ENCODE measurements at places on chromosomes 7 and 10.

- DNase-seq, result no peak
Measured at GRCh38 chr10:80196950-80197315, 8.4 kb downstream of the ANXA11 start.

GRCh38 chr10:95282107-95282506, 8.7 kb downstream of the PDLIM1 start:
- no peak for DNase-seq

DNA sequence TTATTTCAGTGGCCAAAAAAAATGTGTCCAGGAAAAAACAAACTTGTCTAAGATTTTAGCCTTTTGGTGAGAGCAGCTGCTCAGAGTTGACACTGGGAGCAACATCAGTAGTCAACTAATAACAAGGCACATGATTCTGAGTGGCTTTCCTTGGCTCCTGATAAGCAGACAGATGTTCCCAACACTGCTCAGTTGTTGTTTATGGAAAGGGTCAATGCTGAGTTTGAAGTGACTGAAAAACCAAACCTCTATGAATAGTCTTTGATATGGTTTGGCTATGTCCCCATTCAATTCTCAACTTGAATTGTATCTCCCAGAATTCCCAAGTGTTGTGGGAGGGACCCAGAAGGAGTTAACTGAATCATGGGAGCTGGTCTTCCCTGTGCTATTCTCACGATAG, 12.3 kb downstream of the DYDC1 start:
- no peak for DNase-seq

- no peak for DNase-seq
Measured at GRCh38 chr10:132324186-132324585, 7.8 kb upstream of the LRRC27 start.

DNA sequence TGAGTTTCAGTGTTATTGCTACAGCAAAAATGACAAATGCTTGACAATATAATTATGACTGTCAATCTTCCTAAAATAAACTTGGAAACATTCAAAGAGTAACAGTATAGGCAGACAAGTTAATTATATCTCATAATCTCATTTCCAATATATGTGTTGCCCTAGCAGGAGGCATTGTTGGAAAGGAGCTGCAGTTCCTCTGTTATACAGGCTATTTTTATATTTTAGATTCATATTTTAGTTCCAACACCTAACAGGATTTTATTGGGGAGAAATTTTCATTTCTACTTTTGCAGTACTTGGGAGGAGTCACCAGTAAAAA, 19.3 kb downstream of the VOPP1 start:
- no peak for DNase-seq

DNA sequence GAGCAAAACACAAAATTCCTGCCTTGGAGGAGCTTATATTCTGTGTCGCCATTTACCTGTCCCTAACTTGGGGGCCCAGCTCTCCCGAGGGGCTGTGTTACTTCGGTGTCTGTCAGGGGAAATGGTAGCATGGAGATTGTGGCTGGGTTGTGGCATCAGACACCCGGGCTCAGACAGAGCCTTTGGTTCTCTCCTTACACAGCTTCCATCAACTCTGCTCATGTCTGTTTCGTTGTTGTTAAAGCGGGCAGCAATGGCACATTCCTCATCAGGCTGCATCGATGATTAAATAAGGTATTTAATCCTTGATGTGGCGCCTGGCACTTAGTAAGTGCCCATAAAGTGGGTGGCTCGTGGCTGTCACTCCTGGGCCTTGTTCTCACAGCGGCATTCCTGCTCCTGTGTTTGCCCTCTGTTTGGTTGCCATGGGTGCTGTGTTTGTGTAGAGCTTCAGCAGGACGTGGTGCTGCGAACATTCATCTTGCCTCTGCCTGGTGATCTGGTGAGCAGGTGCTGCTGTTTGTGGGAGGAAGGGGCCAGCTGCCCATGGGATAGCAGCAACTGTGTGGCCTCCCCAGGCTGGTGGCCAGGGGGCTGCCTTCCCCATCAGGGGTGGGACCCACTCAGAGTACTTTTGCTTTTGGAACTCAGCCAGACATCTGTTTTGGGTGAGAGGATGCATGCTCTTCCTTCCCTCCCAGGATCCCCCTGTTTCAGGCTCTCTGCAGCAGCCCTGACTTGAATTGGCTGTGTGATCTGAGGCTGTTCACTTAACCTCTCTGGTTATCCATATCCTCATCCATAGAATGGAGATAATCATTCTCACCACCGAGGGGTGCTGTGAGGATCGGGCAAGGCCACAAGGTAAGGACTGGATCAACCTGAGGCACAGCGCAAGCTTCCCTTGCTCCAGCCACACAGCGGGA, 207.2 kb upstream of the SVIL start:
- DNase-seq, result no peak

DNA sequence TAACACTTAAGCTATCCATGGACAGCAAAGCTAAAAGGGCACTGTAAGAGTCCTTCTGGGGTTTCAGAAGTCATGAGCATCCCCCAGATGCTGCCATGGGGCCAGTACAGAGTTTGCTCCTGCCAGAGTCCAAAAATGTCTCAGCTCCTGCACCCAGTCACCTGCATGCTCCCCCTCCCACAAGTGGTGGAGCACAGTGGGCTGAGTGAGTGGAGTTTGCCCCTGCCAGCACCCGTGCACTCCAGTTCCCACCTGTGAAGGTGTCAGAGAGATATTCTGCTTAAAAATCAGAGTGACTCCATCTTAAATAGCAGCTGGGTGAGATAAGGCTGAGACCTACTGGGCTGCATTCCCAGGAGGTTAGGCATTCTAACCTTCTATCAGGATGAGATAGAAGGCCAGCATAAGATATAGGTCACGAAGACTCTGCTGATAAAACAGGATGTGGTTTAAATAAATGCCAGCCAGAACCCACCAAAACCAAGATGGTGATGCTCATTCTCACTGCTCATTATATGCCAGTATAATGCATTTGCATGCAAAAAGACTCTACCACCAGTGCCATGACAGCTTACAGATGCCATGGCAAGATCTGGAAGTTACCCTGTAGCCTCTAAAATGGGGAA, 140.1 kb upstream of the ZNF92 start:
- no peak for DNase-seq

GRCh38 chr7:5278766-5279165, 4.0 kb upstream of the SLC29A4 start:
- no peak for DNase-seq

DNA sequence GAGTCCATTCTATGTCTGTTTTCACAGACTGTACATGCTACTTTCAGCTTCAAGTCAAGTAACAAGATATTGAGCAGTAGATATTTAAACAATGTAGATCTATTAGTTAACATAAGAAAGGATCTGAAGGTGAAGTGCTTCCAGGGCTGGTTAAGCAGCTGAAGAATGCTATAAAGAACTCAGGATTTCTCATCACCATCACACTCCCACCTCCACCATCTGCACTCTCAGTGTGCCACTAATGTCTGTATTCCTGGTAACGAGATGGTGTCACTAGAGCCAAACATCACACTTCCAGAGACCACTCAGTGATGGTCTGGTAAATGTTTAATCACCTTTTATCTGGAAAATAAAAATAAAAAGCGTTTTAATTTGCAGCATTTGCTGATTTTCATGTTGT, 224.0 kb upstream of the FERD3L start:
- no peak for DNase-seq

- DNase-seq, result no peak
Measured at GRCh38 chr7:25515633-25516275, 287.5 kb upstream of the NPVF start.

- DNase-seq, result no peak
Measured at GRCh38 chr10:94085766-94086437, 92.2 kb downstream of the PLCE1 start.

DNA sequence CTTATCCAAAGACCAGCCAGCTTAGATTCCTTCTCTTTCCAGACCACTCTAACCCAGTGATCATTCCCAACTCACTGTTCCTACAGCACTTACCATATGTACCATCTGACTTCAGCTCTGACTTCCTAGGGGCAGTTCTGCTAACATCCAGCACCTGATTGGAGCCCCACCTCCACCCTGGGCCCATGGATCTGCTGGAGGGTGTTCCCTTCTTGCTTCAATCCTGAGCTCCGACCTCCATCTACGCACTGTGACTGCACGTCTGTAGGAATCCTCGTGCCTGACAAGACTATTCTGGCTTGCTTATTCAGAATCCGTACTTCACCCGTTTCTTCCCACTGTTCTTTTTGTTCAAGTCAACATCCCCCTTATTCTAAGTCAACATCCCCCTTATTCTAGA, 57.6 kb downstream of the HIPK2 start:
- no peak for DNase-seq

GRCh38 chr7:157397731-157398691, 61.2 kb downstream of the DNAJB6 start:
- DNase-seq, result no peak

- DNase-seq, result no peak
Measured at GRCh38 chr7:83455612-83456011, 193.3 kb downstream of the SEMA3E start.

GRCh38 chr7:74474271-74474865, 20.7 kb downstream of the GTF2IRD1 start:
- DNase-seq, result no peak

- no peak for DNase-seq
Measured at GRCh38 chr7:25945608-25946007, 206.4 kb upstream of the NFE2L3 start.

- DNase-seq, result no peak
Measured at GRCh38 chr7:553636-554111, 34.0 kb upstream of the PDGFA start.

GRCh38 chr7:4633012-4633411, 49.1 kb upstream of the FOXK1 start:
- DNase-seq, result no peak

DNA sequence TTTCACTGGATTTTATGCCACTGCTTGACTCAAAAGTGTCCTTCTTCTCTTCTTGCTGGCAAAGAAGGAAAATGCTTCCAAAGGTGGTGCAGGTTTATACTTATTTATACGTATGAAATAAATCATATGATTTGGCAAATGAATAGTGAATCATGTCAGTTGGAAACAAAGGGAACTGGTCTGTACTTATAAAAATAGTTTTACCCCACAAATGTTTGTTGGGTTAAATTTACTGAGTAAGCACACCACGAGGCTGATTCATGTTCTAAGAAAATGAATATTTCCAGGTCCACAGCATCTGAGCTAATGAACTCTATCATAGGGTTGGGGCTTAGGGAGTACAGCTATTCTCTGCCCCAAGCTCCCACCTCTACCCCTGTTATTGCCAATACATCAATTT, 232.2 kb downstream of the TRIL start:
- DNase-seq, result no peak

DNA sequence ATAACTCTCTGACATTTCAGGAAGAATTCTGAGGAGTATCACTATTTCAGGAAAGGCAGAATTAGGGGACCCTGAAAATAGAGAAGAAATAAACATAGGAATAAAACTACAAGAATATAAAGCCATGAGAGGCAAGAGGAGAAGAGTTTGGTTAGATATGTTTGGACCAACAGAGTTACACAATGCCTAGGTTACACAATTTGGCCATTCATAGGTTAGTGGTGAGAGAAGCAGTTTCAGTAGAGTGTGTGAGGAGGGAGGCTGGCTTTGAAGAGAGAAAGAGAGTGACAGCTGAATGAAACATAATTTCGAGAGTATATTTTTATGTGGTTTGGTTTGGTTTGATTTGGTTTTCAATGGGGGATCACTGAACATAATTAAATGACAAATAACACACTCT, 783.2 kb upstream of the LRRN3 start:
- DNase-seq, result no peak

GRCh38 chr7:130380861-130381455, 664 bp downstream of the CPA1 start:
- DNase-seq, result no peak

DNA sequence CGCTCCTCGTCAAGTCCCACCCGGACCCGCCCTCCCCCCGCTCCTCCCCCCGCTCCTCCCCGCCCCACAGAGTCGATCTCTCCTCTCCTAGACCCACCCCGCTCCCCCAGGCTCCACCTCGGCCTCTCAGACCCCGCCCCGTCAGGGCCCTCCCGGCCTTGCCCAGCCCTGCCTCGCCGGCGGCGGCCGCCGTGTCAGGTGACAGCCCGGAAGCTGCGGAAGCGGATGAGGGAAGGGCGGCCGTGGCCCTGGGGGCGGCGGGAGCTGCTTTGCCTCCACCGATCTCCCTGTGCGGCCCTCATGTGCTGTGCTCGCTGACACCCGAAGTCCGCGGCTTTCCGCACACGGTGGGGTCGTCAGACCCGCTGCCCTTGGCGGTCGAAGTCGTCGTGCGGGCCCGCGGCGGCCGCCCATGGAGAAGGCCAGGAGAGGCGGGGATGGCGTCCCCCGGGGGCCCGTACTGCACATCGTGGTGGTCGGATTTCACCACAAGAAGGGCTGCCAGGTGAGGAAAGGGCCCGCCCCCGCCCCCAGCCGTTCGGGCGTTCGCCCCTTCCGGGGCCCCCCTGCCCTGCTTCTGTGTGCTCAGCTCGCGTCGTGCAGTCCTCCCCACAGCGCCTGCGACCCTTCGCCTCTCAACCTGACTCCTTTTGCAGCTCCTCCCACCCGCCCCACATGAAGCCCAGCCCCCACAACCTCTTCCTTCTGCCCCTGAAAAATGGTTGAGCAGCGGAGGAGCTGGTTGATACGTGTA, at the start of gene AVL9:
AVL9 (plus strand) TSS at position 192 of the 754 bp plus-strand sequence; CDS start at position 413, 221 bp downstream.
- DNase-seq, result peak; percentile 98

DNA sequence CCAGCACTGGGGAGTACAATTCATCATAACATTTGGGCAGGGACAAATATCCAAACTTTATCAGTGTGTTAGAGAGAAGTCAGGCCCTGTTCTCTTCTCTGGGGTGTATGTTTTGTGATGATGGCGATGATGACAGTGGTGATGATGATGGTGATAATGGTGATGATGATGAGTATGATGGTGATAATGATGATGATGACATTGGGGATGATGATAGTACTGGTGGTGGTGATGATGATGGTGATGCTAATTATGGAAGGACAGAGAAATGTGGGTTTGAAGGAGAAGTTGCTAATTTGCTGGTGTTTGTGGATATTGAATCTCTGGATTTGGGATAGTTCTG, 64.0 kb downstream of the CAMK1D start:
- no peak for DNase-seq

DNA sequence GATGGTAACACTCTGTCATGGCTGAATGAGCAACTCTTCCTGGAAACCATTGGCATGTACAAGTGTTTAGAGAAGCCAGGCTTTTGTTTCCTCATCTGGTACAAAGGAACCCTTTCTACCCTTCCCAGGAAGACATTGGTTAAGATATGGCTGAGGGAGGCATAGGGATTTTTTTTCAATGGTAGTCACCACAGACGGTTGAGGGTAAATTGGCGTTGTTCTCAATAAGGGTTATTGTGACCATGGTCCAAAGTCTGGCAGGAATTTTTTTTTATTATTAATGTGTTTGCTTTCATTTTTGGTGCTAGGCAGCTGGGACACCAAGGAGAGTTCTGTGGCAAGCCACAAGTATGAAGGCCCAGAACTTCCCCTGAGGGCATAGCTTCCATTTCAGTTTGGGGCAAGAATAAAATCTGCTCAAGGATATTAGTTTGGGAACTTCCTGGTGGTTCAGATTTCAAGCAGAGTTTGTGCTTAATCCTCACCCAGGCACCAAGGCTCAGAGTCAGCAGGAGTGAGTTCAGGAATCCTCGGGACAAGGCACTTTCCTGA, at the start of gene PLEKHS1:
PLEKHS1 (plus strand) TSS at position 502 of the 552 bp plus-strand sequence. CDS start 3,596 bp downstream, outside the sequence.
- no peak for DNase-seq

All from activated CD4-positive, alpha-beta T cell treated with anti-CD3 and anti-CD28 coated beads, Interleukin-2, amount 50 U/mL, for 24 hours (primary cell).